ENCODE measurements at places on chromosomes 12 and 14.

DNA sequence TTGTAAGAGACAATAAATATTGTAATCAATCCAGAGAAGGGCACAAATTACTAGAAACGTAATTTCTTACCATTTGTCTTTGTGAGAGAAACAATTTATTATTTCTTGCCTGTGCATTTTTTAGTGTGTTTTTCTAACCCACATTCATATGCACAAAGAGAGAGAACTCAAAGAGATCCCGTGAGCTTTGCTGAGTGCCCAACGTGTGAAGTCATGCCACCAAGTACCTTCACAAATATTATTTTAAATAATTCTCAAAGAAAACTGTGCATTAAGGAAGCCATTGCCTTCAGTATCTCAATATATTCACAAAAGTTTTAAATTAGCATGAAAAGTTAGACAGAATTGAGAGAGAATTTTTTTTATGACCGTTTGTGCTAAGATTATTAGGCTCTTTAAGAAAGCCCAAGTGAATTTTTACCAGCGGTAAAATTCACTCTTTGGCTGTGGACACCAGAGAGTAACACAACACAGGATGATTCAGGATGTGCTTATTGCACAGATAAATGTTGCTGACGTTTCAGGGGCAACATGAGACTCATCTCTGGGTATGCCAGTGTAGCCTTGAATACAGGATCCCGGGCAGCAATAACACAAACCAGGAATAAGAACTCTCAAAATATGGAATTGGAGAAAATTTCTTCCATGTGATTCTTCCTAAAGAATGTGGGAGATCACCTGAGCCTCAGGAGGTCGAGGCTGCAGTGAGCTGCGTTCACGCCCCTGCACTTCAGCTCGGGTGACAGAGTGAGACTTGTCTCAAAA, 2.9 kb downstream of the ARHGDIB start:
- DNase-seq: no peak

GRCh38 chr14:67491741-67492507, 3.4 kb upstream of the TMEM229B start:
- DNase-seq: no peak

- no peak for DNase-seq
Measured at GRCh38 chr12:105538880-105539279, 208.4 kb downstream of the C12orf75 start.

DNA sequence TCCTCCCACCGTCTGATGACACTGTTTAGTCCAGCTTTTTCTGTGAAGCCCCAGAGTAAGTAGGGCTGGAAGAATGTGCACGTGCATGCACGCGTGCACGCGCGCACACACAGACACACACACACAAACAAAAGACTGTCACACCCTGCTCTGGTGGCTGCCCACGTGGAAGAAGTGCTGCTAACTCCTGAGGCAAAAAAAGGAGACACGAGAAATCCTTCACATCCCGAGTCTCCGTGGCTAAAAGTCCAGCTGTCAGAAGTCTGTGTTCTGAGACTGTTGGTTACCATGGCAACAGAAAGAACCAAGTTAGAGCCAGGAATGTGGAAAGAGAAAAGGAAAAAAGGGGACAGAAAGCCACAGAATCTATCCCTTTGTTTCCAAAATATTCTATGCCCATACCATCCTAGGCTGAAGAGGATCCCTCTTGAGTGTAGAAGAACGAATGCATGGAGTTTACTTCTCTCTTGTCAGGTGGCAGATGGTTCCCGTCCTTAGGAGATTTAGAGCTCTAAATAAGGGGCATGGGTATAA, 1.6 kb upstream of the C12orf71 start:
- no peak for DNase-seq

DNA sequence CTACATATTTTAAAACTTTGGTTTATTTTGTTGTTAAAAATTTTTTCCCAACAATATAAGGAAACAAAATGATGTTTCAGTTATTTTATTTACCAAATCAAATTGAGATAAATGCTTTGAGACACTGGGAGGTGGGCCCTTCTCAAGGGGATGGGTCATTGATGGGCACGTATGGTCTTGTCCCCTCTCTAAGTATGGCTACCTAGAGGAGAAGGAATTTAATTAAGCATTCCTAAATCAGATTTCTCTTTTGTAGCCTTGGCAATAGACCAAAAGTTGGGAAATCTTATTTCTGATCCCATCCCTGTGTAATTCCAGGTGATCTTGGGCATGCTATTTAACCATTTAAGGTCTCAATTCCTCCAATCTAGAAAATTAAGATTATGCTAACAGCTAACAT, 79.0 kb downstream of the SCN8A start:
- no peak for DNase-seq

DNA sequence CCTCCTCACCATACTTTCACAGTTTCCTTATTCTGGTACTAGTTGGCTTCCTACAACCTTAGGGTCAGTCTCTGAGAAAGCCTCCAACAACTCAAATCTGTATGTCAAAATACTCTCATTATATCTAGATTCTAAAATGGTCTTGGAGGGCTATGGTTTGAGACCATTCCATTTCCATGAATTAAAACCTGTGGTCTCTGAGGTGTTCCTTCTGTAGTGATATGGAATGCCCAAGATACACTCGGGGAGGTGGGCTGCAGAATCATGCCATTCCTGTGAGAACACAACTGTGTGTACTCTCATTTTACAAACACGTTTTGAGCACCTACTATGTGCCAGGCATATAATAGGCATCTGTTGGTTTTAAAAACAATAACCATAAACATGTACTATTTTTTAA, 74.0 kb downstream of the FERMT2 start:
- DNase-seq: no peak

DNA sequence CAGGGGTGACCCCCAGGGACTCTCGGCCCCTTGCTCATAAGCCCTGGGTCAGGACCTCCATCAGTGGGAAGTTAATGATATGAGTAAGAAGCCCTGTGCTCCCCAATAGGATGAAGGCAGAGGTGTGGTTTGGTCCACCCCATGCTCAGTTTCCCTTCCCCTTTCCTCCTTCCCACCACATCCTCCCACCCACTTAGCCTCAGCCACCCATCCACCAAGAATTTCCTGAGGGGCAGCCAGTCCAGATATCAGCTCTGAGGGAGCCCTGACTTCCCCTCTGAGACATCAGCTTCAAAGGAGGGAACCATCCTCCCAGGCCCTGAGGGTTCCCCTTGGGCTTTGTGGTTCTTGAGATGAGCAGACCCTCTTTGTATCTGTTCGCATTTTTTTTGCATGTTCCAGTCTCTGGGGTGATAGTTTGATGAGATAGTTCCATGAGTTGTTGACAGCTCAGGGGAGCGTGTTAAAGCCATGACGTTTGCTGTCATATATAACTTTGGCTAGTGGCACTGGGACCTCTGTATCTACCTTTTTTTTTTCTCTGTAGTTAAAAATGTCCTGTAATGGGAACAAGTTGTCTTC, 71.2 kb downstream of the LGMN start:
- DNase-seq: peak; percentile 99

DNA sequence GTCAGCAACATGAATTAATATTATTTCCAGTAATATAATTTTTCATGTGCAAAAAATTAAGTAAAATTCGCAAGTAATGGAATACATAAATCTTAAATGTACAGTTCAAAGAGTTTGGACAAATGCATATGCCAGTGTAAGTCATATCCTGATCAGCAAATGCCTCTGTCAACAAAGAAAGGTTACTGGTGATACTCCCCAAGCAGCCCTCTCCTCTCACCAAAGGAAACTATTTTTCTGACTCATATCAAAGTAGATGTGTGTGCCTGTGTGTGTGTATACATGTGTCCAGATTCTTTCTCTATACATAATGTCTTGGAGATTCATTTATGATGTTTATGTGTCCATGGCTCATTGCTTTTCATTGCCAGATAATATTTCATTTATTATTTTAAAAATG, 1035.0 kb downstream of the SLC16A7 start:
- DNase-seq: no peak

DNA sequence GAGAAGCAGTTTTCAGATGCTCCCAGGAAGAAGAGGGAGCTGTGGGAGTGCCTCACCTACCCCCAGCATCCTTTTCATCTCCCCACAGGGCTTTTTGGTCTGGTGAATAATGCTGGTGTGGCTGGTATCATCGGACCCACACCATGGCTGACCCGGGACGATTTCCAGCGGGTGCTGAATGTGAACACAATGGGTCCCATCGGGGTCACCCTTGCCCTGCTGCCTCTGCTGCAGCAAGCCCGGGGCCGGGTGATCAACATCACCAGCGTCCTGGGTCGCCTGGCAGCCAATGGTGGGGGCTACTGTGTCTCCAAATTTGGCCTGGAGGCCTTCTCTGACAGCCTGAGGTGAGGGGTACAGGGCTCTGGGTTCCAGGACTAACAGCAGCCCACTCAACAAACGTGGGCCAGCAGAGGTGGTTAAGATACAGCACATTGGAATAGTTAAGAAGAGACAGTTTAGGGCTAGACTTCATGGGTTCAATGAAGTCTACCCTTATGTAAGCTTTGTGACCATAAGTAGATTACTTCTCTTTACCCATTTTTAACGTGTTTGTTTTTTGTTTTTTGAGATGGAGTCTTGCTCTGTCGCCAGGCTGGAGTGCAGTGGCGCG, 1.5 kb downstream of the RDH5 start:
- no peak for DNase-seq

DNA sequence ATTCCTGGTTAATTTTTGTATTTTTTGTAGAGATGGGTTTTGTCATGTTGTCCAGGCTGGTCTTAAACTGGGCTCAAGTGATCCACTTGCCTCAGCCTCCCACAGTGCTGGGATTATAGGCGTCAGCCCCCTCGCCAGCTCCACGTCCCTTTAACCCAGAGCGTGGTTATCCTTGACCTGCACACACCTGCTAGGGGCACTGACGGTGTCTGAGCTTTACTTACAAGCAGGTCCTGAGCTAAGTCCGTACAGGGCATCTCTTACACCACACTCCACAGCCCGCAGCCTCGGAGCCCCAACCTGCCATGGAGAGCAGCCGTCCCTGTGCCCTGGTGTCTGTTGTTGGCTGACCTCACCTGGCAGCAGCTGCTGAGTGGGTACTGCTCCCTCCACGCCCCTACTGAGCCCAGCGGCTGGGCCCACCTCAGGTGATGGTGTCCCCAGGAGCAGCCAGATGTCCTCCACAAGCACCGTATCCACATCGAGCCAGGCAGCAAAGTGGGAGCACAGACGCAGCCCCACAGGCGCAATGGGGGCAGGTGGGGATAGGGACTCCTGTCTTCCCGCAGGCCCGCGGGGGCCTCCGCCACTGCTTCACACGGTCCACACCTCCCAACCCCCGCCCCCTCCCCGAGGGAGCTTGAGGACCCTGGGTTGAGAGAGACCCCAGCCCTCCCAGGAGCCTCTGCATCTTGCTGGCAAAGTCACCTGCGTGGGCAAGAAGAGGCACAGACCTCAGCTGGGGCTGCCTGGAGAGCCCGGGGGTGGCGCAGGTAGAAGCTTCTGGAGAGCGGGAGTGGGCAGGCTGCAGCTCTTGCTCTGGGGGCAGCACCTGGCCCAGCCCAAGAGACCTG, 325.4 kb upstream of the SFSWAP start:
- DNase-seq: no peak

DNA sequence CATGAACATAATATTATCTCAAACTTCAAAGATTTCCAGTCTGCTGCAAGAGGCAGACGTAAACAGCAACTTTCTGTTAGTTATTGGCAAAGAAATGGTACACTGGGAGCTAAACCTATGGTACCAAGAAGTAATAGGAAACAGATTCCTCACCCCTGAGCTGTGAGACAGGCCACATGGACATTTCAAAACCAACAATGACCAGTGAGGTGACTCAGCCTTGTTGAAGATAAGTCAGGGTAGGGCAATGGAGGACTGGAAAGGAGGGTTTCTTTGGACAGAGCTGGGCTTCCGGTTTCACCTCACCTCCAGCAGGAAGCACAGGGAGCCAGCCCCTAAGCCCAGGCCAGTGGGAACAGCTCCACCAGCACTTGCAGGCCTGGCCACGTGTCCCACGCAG, 1320.5 kb downstream of the AACS start:
- no peak for DNase-seq

DNA sequence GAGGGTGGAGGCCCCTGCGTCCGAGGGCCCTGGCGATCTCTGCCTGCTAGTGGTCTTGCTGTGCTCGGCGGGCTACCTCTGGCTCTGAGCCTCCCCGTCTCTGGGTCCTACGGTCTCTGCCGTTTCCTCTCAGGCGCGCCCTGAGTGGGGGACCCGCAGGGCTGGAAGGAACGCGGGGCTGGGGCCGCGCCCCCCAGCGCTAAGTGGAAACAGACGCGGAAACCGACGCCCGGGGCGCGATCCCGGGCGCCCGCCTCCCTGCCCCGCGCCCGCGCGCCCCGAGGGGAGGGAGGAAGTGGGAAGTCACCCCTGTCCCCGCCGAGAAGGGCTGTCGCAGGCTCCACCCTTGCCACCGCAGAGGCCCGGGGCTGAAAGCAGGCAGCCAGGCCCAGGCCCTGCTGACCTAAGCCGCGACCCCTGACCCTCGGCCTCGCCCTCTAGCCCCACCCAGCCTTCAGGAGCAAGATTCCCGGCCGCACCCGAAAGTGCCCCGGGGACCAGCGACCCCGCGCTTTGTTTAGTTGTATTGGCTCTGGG, 831 bp downstream of the CRIP1 start:
- DNase-seq: no peak

- no peak for DNase-seq
Measured at GRCh38 chr12:2675776-2676175, 119.0 kb upstream of the FKBP4 start.

DNA sequence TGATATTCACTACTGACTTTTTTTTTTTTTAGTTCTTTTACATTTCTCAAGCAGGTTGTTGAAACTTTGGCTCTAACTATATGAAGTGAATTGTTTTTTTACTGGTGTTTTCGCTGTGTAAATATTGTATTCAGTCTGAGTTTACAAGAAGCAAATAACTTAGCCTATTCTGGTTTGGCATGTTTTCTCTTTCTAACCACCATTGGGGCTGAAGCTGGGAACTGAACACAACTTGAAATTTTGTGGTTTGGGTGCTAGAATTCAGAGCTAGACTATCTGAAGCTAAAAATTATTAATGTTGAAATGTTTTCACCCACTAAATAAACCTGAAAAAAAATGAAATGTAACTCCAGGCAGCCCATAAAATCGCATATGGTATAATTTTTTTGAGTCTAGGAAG, 37.2 kb downstream of the RAD51B start:
- no peak for DNase-seq

GRCh38 chr12:51937926-51938325, 13.6 kb upstream of the ACVR1B start:
- DNase-seq: no peak

DNA sequence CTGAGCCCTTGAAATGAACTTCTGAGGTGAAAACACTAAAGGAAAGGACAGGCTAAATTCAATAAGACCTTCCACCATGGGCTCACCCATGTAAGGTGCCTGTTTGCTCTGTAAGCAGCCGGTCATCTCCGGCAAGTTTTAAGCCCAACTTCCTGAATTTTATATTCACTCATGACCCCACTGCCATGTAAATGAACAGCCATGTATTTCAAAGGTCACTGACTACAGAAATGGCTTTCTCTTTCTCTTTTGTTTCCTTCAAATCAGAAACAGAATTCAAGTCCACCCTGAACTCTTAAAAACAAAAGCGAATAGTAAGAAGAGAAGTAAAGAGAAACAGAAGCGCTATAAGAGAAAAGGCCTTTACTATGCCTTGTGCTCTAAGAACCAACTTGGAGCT, 61.7 kb upstream of the OVCH1 start:
- no peak for DNase-seq

DNA sequence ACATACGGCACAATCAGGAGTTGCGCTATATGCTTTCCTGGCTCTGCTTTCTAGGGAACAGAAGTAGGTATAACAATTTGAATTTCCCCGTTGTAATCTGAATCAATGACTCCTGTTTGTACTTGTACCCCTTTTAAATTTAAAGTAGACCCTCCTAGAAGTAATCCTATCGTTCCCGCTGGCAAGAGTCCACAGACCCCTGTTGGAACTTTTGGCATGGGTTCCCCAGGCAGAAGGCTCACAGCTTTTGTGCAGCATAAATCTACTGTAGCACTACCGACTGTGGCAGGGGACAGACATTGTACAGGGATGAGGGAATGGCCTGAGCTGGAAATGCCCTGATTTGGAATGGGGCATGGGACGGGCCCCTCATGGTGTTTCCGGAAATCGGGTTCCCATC, 705.2 kb downstream of the LRFN5 start:
- no peak for DNase-seq
